NCI-H510A treated with DMSO at 0.1 percent for 48 hours (cell line): ENCODE measurements at places on chromosomes 6 and 20.

DNA sequence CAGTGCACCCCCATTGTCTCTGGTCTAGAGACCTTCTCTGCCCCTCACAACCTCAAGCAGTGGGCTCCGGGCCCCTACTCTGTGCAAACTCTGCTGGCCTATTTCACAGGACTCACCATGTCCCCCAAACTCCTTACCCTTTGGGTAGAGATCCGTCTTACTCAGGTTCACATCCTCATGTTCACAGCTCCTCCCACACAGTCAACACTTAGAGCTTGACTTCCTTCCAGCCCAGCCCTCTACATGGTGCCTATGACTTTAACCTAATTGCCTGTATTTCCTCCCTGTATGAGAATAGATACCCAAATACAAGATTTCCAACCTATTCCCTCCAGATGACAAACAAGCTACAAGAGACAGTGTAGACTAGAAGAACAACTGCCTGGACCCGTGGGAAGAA is 528.6 kb upstream of the JARID2 start:
- DNase-seq = no peak

- no peak for DNase-seq
Measured at GRCh38 chr20:55264703-55265239, 740.5 kb downstream of the CBLN4 start.

DNA sequence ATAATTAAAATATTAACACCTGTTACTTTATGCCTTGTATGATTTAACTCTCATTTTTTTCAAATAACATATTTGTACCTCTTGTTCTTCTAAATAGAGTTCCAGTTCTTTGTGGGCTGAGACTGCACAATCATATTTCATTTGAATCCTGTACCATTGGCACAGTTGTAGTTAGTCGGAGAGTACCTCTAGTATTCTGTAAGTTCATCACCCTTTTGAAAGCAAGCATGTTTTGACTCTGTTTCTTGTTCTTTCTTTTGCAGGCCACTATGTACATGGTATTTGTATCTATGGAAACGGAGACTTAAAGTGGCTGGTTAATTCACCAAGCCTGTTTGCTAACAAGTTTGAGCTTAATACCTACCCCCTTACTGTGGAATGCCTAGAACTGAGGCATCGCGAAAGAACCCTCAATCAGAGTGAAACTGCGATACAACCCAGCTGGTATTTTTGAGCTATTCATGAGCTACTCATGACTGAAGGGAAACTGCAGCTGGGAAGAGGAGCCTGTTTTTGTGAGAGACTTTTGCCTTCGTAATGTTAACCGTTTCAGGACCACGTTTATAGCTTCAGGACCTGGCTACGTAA is 68.2 kb downstream of the C6orf52 start:
- DNase-seq = no peak

GRCh38 chr6:168297643-168298042 is 21.9 kb downstream of the DACT2 start:
- no peak for DNase-seq
